ENCODE measurements at places on chromosomes 13 and 19. TPM values are rescaled to one million over a fixed set of nuclear protein-coding genes. Genes with fewer than 3 reads are reported as not detected.

Gene ZNF730
- 0.72 TPM for total RNA-seq

Gene ZNF544
- total RNA-seq: 22.1 TPM

Gene RYR1
- under 0.01 TPM for total RNA-seq

Gene ZSCAN4
- 0.36 TPM for total RNA-seq

Gene ZNF253
- 4.0 TPM for total RNA-seq

Gene NLRP5
- total RNA-seq: not detected

All from osteoblast (primary cell).